ENCODE measurements at places on chromosomes 11 and 22. TPM values are rescaled to one million over a fixed set of nuclear protein-coding genes. Genes with fewer than 3 reads are reported as not detected.

TUBA8 gene
- 1.3 TPM for total RNA-seq

SLC22A9 gene
- not detected for total RNA-seq

C1QTNF5 gene
- 28.2 TPM for total RNA-seq

OR56A3 gene
- not detected for total RNA-seq

CBLIF gene
- total RNA-seq = not detected

DNA sequence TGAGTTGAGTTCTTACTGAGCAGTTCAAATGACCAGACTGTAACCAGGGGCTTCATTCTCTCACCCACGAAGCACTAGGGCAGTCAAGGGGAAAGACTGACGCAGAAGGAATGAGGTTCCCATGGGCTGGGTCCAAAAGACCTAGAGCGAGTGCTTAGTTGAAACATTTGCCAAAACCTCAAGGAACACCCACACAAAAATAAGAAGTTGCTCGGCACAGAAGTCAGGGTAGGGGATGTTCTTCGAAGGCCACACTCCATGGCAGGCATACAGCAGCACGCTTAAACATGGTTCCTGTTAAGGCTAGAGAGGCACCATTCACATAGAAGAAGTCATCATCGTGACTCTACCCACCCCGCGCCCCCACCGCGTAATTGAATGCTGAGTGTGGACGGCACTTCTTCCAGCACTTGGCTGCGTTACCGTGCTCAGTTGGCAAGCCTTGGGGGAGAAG lies 52.9 kb downstream of the TIMP3 start:
- no peak for DNase-seq

GRCh38 chr11:76094740-76095139 lies 111.6 kb downstream of the WNT11 start:
- DNase-seq = no peak

DNA sequence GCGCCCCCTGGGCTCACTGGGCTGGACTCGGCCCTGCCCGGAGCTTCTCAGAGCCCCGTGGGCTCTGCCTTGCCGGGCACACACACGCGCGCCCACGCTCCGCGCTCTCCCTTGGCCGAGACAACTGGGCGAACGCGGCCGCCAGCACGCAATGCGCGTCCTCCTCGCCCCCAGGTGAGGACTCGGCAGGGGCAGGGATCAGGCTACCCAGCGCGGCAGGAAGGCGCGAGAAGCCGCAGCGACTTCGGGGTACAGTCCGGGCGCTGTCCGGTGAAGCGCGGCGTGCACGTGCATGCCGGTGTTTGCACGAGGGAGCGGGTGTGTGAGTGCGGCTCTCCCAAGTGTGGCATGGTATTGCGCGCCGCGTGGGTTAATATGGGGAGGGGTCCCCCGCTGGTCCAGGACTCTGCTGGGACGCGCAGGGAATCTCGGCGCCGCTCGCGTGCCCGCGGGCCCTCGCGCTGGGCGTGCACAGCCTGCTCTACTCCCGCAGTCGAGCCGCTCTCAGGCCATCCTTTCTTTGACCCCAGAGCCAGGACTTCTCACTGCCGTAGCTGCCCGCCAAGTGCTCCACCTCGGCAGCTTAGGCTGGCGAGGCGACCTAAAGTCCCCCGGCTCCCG lies 5.4 kb downstream of the WNT7B start:
- DNase-seq = no peak

- DNase-seq = no peak
Measured at GRCh38 chr11:33690290-33691065, 10.1 kb downstream of the C11orf91 start.

DNA sequence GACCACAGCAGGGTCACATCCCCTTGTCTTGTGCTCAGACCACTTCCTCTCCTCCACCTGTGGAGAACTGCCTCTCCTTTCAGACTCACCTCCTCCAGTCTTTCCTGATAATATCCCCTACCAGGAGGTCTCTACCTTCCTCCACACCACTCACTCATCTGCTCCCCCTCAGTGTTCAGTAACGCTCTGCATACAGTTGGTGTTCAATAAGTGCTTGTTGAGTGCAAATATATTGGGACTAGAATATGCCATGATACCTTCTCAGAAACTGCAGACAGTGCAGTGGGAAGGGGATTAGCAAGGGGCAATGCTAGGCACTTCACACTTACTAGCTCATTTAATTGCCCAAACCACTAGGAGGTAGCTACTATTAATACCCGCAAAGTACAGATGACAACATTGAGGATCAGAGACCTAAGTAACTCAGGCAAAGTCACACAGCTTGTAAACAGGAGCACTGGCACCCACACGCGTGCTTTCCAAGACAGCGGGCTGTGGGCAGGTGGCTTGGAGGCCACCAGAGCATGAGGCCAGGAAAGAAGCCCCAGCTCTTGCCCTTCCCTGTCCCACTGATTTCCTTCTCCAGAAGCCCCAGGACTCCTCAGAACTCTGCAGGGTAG lies 8.1 kb upstream of the PDE2A start:
- DNase-seq = no peak

GRCh38 chr22:33036881-33037280 lies 21.3 kb downstream of the SYN3 start:
- no peak for DNase-seq

- no peak for DNase-seq
Measured at GRCh38 chr11:111349191-111349695, 29.8 kb downstream of the POU2AF1 start.

DNA sequence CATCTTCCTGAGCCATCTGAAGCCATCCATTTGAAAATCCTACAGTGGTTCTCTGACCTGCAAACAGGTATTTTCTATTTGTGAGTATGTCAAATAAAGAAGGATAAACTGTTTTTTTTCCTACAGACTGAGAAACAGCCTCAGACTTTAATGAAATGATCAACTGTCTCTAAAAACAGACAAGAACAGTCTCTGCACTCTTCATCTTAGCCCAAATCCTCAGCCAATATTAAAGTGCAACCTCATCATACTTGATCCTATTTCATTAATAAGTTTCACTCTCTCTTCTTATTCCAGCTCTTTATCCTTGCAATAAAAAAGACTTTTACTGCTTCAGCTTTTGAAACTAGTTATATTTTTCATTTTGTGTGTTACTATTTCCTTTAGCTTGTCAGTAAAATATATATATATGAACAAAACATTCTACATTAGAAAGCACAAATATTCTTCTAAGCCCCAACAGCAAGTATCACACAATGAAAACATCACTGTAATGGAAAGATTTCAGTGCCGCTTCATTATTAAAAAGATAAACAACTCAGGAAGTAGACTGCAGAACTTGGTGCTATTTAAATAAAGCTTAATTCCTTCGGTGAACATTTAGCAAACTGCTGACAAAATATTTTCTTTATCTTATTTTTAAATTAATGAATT lies 45.5 kb upstream of the FAT3 start:
- DNase-seq = no peak

DNA sequence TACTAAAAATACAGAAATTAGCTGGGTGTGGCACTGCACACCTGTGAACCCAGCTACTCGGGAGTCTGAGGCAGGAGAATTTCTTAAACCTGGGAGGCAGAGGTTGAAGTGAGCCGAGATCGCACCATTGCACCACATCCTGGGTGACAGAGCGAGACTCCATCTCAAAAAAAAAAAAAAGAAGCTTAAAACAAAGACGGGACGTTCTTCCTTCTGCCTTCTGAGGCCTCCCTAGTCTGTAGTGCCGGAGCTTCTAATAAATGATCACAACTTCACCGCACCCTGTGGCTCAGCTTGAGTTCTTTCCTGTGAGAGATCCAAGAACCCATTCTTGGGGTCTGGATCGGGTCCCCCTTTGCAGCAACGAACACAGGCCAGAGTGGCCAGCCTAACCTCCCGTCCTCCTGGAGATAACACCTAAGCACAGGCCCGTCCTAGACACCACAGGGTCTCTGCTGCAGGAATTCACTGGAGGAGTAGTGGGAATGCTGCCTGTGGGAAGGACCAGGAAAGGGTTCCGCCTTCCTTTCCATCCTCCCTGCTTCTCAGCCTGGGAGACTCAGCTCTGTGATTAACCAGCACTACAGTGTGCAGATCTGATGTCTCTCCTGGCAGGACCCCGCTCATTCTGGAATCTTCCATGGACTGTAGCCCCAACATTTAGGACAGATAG lies 2.2 kb upstream of the APOBEC3H start:
- DNase-seq = no peak

DNA sequence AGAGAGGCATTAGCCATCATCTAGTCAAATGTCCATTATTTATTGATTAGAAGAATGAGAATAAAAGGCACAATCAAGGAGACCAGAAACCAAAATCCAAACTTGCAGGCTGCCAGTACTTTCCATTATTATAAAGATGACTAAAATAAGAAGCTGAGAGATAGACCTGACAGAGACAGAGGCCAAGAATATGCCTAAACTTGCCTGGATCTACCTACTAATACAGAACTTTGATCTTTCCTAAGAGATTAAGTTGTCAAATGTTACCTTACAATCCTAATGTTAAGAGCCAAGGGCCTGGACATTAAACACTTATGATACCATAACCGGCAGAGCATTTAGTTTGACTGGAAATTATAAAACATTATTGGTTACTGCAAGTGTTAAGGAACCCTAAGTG lies 6.2 kb downstream of the LGR4 start:
- DNase-seq = no peak

DNA sequence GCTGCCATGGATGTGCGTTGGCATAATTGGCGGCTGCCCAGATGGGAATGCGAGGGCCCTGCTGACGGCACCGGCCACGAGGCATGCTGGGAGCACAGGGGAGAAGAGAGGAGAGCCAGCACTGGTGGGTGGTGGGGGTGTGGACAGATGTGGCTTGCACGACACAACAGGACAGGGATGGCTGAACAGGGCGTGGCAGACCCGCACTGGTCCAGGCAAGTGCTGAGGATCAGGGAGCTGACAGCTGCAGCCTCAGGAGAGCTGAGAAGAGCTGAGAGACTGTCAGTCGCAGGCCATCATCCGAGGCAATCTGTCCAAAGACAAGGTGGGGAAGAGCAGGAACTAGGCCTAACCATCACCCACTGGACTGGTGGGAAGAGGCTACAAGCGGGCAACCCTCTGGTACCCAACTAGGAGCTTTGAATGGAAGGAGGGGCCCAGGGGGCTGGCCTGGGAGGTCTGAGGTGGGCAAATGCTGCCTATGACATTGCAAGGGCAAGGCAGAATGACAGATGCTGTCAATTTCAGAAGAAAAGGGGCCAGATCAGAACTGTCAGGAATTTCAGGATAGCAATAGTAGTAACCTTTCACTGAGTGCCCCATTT lies 2.4 kb downstream of the GNB1L start:
- DNase-seq = no peak

DNA sequence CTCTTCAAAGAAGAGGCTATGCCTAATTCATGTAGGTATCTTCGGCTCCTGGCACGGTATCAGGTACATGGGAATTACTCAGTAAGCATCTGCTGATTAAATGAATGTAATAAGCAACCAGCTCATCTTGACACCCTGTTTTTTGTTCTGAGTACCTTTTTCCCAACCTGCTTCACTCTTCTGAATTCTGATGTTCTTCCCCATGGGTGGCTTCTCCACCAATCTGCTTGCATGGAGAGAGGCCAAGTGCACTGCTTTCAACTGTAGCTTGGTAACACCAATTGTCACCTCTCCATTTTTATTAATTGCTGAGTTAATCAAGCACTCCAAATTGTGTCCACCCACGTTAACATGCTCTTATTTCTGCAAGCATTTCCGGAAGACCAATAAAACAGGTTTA lies 40.5 kb downstream of the LARGE1 start:
- DNase-seq = no peak

- DNase-seq = no peak
Measured at GRCh38 chr11:12235947-12236743, 125.8 kb downstream of the MICAL2 start.

DNA sequence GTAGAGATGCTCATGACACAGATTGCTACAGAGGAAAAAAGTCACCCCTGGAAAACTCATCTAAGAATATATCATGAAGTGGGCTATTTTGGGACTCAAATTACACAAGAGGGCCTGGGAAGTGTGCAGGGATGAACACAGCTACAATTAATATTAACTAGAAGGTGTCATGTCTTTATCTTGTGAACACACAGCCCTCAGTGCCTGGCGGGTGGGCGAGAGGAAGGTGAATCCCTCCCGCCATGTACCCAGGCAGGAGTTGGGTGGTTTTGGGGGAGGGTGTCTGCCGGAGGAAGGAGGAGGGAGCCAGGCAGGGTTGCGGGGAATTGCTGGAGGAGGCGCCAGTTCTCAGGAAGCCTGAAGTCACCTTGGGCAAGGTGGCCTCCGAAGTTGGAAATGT lies 5.1 kb upstream of the FAM83F start:
- DNase-seq = no peak

DNA sequence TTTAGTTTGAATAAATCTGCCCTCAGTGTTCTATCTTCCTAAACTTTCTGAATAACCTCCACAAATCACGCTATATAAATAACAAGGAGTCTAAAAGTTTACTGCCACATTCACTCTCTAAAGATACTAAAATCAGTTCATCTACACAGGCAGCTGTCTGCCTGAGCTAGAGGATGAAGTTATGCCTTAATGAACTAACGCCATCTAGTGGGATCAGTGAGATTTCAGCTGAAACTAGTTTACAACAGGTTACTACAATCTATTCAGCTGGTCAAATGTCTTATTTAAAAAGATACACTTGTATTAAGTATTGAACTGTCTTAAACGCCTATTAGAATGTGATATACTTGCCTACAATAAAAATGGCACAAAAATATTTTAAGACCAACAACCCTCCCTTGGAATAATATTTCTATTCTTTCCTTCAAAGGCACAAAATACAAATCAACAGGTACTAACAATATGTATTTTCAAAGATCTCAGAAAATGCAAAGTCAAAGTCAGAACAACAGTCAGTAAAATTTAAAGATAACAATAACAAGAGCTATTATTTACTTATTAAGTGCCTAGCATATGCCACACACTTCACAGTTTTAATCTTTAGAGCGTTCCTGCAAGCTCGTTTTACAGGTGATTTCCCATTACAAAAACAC lies 84.1 kb downstream of the LARGE2 start:
- no peak for DNase-seq

DNA sequence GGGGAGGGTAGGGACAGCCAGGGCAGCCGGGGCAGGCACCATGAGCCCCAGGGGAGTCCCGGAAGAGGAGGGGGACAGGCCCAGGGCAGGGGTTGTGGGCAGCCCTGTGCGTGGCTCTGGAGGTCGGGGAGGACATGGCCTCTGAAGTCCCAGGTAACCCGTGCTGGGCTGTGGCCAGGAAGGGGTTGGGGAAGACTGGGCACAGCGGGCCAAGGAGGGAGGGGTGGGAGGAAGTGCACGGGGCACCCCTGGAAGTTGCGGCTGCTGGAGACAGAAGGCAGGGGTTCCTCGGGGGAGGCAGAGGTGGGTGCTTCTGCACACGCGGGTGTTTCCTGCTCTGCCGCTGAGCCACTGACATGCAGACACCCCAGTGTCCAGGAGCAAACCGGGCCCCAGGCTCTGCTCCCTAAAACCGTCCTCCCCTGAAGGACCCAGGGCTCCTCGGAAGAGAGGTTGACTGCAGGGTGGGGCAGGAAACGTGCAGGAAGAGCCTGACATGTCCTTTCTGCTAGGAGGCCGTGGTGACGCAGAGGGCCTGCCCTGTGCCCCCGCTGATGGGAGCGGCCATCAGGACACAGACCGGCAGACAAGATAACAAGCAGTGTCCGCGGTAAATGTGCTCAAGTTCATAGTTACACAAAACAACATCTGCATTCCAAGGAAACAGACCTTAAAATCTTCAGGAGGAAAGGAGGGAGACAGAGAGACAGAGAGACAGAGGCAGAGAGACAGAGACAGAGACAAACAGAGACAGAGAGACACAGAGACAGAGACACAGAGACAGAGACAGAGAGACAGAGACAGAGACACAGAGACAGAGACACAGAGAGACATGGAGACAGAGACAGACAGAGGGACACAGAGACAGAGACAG lies 5.7 kb downstream of the TNNI2 start:
- DNase-seq = peak; percentile 86

All from lower lobe of right lung (tissue), 2 donors.